ENCODE measurements at places on chromosomes 7 and 10. TPM values are rescaled to one million over a fixed set of nuclear protein-coding genes. Genes with fewer than 3 reads are reported as not detected.

GRCh38 chr7:36905841-36906240 is 181.5 kb upstream of the AOAH start:
- DNase-seq, result no peak

DNA sequence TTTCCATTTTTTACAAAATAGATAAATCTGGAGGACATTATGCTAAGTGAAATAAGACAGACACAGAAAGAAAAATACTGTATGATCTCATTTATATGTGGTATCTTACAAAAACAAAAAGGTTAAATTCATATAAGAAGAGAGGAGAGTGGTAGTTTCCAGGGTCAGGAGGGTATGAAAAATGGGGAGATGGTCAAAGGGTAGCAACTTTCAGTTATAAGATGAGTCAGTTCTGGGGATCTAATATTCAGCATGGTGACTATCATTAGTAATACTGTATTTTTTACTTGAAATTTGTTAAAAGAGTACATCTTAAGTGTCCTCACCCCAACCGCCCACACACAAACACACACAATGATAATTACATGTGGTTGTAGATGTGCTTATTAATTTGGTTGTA is 1250.1 kb downstream of the SORCS1 start:
- DNase-seq, result no peak

DNA sequence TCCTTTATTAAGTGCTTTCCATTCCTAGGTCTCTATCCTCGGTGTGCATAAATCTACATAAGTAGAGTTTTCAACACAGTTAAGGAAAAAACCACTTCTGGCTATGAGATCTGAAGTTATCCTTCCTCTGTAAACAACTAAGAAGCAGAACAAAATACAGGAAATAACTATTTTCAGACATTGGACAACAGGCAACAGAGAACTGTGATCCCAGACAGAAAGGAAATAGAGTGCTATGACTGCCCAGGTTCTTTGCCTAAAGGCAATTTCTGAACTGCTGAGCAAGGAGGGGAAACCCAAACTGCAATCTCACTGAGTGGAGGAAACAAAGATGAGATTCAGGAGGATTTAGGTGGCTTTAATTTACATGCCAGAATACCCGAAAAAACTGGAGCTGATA is 285.4 kb downstream of the SNX13 start:
- DNase-seq, result no peak

DNA sequence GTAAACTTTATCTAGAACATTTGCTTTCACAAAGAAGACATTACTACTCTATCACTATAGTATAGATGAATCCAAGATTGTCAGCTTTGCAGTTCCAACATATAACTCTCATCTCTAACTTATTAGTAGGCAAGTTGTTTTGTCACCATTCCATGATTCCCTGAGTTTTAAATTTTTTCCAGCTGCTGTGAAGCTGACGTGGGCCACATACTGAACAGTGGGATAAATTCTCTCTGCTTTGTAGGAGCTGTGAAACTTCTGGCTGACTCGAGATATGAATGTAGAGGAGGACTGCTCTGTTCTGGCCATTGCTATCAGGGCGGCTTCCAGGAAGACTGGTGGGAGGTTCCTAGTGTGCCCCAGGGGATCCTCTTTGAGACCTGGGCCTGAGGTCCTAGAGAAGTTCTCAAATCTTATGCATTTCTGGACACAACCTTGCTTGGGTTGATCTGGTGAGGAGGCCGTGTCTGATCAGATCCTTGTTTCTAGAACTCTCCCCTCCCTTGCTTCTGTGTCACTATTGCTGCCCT is 58.0 kb downstream of the LSMEM1 start:
- no peak for DNase-seq

GRCh38 chr10:123399276-123399839 is 245.2 kb downstream of the BUB3 start:
- DNase-seq, result no peak

- no peak for DNase-seq
These were observed 97.1 kb downstream of the CREB5 start for GRCh38 chr7:28509251-28510025.

DNA sequence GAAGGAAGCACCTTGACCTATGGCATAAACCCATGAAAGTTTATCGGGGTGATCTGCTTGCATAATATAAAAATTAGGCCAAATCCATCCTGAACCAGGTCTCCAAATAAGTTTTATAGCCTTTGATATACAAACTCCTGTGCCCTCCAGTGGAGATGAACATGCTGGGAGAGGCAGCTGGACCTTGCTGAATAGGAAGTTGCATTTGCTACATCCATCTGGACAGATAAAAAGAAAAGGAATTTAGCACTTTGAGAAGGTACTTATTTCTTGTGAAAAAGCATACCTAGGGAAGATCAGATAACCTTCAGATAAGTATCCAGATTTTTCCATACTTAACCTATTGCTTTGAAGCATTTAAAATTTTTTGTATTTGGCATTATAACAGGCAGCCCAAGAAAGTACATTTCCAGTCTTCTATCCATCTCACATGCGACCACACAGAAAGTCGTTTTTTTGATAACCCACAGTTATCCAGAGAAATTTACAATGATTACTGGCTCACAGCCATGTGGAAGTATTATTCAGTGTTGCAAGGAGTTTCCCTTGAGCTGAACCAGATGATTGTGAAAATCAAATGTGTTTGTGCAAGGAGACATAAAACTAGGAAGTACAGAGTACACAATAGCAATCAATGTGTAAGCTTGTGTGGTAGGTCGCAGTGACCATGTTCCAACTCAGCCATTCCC is 124.4 kb upstream of the STK17A start:
- DNase-seq, result no peak

The ARHGEF35 gene
- not detected for total RNA-seq

The GTPBP4 gene
- 34.9 TPM for total RNA-seq

The HOXA4 gene
- 6.8 TPM for total RNA-seq

The BUB3 gene
- 100 TPM for total RNA-seq

The GARIN1A gene
- total RNA-seq, result 0.05 TPM

All from glomerular endothelial cell (primary cell).